ENCODE measurements at places on chromosomes 6 and 20. TPM values are rescaled to one million over a fixed set of nuclear protein-coding genes. Genes with fewer than 3 reads are reported as not detected.

DNA sequence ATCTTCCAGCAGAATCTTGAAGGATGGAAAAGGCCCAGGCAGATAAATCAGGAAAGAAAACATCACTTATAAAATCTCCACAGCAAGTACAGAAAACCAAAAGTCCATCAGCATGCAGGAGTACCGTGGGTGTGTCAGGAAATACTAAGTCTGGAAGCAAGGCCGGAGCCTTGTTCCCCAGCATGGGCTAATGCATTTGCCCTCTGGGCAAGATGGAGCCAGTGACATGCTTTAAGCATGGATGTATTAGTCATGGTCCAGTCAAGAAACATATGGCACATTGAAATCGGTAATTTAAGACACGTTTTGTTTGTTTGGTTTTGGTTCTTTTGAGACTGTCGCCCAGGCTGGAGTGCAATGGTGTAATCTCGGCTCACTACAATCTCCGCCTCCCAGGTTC lies 506.0 kb upstream of the JARID2 start:
- DNase-seq: peak; percentile 47

C6orf47 gene
- 37.5 TPM for total RNA-seq

TNFRSF21 gene
- 41.3 TPM for total RNA-seq

DNA sequence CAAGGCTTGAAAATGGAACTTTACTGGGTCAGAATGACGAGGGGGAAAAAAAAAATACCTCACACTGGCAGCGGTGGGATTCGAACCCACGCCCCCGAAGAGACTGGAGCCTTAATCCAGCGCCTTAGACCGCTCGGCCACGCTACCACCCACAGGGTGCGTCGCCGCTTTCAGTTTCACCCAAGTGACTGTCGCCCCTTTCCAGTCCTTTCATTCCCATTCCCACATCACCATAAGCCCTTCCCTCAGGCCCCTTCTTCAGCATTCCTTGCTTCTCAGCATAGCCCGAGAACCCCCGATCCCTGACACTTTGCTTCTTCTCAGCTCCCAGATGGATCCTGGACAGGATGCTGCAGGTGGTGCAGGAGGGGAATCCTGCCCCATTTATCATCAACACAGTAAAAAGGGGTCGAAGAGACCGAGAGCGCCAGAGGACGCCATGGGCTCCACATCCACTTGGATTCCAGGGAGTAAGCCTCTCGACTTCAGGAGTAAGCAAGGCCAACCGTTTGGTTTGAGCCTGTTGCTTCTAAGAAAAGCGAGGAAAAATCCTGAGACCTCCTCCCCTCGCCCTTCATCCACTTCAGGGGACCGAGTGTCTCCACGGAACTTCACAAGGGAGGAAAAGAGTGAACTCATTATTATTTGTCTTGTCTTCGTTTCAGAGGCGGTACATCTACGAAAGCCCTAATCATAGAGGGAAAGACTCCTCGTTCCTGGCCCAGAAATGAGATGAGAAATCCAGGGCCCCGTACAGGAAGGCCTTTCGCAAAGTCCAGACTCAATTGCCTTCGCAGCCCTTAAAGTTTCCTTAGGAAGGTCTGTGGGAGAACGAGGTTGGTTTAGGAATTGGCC lies 20.0 kb upstream of the TRIM27 start:
- DNase-seq: peak; percentile 90

GRCh38 chr6:35809809-35810208 lies 4.7 kb downstream of the LHFPL5 start:
- no peak for DNase-seq

CGA gene
- total RNA-seq: 26.6 TPM

NPEPL1 gene
- total RNA-seq: 14.1 TPM

- no peak for DNase-seq
Measured at GRCh38 chr6:22470454-22471131, 98.8 kb upstream of the HDGFL1 start.

DNA sequence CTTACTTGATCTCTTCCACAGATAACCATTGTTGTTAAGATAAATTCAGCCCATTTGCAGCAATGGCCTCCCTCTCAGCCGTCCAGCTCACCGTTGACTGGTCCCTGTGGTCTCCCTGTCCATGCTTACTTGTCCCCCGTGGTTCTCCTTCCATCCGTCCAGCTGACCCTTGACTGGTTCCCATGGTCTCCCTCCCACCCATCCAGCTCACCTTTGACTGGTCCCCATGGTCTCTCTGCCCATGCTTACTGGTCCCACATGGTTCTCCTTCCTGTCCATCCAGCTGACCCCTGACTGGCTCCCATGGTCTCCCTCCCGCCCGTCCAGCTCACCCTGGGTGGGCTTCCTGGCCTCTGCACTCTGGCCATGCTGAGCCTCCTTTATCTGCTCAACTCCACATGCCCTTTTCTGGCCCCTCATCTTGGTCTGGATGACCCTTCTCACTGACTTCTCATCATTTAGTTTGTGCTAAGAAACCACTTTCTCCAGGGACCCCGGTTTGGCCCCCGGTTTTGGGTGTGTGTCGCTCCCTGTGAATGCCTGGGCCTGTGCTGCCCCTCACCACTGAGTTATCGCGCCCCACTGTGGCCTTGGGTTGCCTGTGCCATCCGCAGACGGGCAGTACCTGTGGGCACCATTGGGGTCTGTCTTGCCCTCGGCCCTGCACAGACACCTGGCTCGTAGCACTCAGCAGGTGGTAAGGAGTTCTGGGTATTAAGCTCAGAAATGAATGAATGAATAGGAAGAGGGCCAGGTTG lies 146.4 kb downstream of the ERMARD start:
- DNase-seq: no peak

- peak; percentile 92 for DNase-seq
Measured at GRCh38 chr20:50144362-50144761, 9.2 kb downstream of the PEDS1 start.

IMPG1 gene
- not detected for total RNA-seq

GRCh38 chr20:12610871-12611270 lies 397.9 kb upstream of the SPTLC3 start:
- no peak for DNase-seq

OR2H1 gene
- not detected for total RNA-seq

GRCh38 chr6:36389353-36389752 lies 1.9 kb upstream of the ETV7 start:
- DNase-seq: no peak

DNA sequence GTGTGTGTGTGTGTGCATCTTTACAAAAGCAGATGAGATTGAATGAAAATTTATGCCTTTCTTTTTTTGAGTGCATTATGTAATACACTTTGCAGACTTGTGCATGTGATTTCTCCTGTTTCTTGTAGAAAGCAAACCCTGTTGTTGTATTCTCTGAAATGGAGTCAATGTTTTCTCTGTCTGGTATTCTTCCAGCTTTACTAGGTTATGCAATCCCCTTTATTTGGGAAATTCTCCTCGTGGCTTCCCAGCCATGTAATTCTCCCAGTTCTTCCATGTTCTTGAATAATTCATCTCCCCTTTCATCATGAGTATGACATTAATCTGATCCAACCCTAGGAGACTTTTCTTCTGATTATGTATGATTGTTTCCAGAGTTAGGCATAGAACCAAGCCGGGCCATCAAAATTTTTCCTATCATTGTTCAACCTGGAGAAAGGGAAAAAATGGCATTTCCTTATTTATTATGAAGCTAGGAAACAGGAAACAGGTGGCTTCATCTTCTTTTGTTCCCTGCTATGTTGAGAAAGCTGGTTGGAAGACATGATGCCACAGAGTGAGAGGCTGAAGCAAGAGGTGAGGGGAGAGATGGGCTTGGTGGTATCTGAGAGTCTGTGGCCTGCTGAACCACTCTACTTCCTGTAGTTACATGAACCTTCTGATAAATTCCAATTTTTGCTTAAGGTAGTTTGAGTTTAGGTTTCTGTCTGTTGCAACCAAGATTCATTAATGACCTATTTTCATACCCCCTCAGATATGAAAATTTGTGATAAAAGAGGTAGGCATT lies 68.8 kb downstream of the PRL start:
- no peak for DNase-seq

PROKR2 gene
- not detected for total RNA-seq

GUCA1A gene
- total RNA-seq: not detected

CFAP206 gene
- 2.4 TPM for total RNA-seq

GRCh38 chr6:11054722-11055121 lies 10.6 kb upstream of the ELOVL2 start:
- peak; percentile 49 for DNase-seq

GRCh38 chr6:13354331-13355042 lies 26.1 kb upstream of the TBC1D7 start:
- peak; percentile 84 for DNase-seq

DEFB126 gene
- total RNA-seq: not detected

BFSP1 gene
- 5.5 TPM for total RNA-seq

GRCh38 chr6:73176057-73176456 lies 49.2 kb downstream of the KHDC1L start:
- DNase-seq: no peak

- DNase-seq: no peak
Measured at GRCh38 chr6:7803214-7803613, 77.3 kb downstream of the BMP6 start.

DNA sequence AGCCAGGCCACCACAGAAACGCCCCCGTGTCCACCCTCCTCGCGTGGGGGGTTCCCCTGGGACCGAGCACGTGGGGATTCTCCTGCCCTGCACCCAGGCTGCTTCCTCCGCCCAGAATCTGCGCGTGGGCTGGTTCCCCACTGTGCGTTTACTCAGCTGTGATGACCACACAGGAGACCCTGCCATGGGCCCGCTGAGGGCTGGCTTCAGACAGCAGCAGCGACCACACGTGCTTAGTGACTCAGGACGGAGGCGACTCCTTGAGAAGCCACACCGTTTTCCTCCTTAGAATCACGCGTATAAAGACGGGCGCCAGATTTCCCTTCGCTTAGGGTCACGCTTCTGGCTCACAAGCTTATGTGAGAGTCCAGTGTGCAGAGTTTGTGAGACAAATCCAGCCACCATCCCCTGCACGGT lies 63.9 kb upstream of the PDE10A start:
- no peak for DNase-seq

OTOR gene
- not detected for total RNA-seq

IRAK1BP1 gene
- total RNA-seq: 2.2 TPM

DNA sequence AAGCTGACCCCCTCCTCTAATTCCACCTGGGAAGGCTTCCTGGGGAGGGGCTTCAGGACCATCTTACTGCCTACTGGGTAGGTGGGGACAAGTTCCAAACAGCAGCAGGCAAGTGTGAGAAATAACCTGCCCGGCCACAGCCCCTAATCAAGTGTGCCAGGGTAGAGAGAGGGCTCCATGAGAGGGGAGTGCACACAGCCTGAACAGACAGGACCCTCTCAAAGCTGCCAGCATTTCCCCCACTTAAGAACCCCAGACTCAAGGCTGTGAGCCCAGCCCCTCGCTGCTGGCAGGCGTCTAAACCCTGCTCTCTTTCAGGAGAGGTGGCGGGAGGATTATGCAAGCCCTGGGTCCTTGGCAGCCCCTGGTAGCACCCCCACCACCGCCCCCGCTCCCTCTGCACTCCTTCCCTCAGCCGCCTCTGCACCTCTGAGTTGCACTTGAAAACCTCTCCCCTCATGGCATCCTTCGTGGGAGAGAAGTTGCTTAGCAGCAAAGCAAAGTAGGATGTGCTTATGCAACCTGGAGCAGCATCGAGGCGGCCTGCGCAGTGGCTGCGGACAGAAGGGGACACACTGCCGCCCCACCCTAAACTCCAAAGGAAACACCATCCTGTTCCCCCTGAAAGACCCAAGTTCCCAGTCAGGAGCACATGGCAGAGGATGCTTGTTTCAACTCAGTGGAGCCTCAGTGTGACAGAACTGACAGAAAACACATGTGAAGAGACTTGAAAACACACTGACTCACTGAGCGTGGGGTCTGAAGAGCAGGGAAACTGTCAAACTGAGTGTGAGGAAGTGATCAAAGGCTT lies 10.5 kb downstream of the DDRGK1 start:
- no peak for DNase-seq

DNA sequence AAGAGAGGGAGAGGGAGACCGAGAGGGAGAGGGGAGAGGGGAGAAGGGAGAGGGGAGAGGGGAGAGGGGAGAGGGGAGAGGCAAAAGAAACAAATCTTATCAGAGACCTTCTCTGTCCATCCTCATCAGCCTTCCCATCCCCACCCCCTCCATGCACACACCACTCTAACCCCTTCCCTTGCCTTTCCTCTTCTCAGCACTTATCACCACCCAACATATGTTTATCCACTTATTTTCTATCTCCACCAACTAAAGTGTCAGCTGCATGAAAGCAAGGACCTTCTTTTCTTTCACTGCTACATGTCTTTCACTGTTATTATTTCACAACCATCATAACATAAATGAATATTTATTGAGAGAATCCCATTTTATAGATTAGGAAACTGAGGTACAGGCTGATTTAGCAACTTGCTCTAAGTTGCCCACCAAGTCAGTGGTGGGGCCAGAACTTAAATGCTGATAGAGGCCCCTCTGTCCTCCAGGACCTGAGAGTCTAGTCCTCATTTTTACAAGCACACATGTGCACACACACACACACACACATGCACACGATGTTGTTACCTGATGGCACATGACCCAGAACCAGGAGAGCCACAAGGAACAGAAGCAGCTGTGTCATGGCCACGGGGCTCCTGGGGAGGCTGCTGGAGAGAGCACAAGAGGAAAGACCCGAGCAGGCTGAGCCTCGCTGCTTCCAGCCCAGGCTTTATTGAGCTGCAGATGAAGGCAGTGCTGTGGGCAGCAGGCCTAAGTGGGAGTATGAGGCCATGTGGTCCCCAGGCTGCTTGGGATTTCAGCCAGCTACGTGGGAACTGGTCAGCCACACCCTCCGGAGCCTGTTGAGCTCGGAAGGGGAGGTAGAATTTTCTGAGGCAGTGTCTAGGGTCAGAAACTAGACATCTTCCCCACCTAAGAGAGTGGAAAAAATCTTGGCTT lies 2.3 kb downstream of the DEFB124 start:
- DNase-seq: peak; percentile 24

DNA sequence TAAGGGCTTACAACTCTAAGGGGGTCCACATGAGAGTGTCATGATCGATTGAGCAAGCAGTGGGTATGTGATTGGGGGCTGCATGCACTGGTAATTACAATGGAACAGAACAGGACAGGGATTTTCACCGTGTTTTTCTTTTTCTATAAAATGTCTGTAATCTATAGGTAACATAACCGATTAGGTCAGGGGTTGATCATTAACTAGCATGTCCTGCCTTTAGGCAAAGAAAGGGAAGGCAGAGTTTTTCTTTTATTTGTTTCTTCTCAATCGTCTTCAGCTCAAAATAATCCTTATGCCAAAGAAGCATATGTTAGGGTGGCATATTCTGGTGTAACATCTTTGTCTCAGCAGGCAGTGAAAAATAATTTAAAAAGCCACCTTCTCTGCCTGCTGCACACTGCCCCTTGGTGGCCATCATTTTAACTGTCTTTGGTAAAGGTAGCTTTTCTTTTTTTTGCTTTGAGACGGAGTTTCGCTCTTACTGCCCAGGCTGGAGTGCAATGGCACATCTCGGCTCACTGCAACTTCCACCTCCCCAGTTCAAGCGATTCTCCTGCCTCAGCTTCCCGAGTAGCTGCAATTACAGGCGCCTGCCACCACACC lies 9.7 kb upstream of the CEP43 start:
- peak; percentile 27 for DNase-seq

TREM1 gene
- total RNA-seq: not detected

TOX2 gene
- 6.1 TPM for total RNA-seq
